Frontal cortex (tissue), 4 donors: ENCODE measurements at places on chromosomes 6 and 20.

- DNase-seq: no peak
These were observed 12.8 kb downstream of the ADNP start for GRCh38 chr20:50918403-50918802.

- no peak for DNase-seq
These were observed 68.1 kb upstream of the RNF146 start for GRCh38 chr6:127198549-127198948.

- DNase-seq: no peak
These were observed 1.3 kb downstream of the BPIFB1 start for GRCh38 chr20:33284284-33284683.

- DNase-seq: no peak
These were observed 56.4 kb downstream of the UQCC1 start for GRCh38 chr20:35355372-35355771.

DNA sequence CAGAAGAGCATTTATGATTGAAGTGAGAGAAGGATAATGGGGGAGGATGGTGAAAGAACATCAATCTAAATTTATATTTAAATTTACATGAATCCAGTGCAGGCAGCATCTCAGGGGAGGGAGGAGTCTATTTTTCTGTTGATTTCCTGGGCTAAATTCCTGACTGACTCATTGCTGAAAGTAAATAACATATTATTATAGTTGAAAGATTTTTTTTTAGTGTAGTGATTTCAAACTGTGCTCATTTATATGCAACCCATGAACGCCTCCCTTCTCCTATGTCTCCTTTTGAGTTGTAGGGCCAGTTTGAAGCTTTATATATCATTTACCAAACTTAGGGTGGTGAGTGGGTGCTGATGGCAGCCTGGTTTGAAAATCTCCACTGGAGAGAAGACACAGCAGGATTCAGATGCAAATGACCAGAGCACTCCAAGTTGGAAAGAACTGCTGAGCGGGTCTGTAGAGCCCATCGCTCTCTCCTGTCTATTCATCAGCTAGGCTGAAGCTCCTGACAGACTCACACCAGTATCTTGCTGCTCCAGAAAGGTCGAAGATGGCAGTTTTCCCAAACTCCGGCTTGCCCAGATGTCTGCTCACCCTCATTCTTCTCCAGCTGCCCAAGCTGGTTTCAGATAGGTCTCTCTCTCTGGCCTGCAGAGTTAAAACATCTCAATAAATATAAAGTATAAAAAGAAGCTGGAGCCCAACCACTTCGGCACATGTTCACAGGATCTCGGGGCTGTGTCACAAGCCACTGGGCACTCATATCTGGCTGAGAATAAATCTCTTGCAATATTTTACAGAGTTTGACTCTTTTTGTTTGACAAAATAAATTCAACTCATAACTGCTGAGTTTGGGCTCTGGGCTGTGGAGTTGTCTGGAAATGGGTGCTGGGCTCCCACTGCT lies 18.3 kb downstream of the BTN2A1 start:
- DNase-seq: no peak

DNA sequence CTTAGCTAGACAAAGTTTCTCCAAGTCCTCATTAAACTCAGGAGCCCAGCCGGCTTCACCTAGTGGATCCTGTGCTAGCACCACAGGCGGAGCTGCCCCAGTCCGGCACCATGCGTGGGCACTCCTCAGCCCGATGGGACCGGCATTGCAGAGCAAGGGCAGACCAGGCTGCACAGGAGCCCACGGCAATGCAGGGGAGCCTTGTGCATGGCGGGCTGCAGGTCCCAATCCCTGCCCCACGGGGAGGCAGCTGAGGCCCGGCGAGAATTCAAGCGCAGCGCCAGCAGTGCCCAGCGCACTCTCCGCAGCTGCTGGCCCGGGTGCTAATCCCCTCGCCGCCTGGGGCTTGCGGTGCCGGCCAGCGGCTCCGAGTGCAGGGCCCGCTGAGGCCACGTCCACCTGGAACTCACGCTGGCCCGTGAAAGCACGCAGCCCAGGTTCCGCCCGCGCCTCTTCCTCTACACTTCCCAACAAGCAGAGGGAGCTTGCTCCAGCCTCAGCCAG lies 292.3 kb upstream of the EYS start:
- DNase-seq: no peak

DNA sequence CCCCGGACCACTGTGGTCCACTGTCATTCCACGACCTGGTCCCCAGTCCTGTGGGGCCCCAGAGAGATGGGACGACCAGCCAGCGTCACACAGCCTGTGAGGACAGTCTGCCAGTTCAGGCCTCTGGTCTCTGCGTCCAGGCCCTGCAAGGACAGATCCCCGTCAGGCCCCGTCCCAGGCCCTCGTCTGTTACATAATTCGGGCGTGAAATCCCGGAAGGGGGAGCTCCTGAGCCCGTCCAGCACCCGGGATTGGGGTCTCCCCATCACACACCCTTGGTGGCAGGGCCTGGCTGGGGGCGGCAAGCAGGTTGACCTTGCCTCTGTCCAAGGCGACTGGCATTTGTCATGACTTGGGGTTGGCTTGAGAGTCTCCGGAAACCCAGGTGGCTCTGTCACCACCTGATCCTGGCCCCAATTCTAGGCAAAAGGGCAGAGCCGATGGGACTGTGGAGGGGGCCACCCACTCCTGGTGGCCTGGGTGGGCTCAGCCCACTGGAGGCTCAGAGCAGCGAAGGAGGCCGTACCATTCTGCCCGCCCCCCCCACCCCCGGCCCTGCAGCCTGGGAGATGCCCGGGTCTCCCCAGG lies 73.8 kb upstream of the GATA5 start:
- no peak for DNase-seq

DNA sequence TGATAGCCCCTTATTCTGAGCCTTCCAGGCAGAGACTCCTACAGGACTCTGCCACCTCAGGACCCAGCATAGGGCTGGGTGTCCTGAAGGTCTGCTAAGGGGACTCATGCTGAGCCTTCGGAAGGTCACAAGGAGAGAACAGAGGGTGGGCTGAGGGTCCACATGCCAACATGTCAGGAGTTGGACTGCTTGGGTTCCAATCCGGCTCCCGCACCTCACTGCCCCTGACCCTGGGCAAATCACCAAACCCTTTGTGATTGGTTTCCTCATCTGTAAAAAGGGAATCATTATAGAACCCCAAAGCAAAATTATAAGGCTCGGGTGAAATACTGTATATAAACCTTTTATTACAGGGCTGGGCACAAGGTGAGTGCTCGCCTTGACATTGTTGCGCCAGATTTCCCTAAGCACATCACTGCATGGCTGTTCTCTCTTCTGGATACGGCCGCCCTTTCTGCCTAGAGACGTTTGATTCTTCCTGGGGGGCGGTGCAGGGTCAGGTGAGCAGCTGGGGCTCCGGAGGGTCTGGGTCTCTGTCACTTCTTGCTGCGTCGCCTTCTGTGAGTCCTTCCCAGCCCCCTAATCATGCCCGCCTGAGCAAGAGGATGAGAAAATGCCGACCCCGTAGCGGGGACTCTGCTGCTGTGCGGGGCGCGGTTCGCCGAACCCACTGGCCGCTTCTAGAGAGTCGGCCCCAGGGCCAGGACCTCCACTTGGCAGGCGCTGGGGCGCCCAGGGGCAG lies 90.5 kb upstream of the EPB41L1 start:
- DNase-seq: no peak

DNA sequence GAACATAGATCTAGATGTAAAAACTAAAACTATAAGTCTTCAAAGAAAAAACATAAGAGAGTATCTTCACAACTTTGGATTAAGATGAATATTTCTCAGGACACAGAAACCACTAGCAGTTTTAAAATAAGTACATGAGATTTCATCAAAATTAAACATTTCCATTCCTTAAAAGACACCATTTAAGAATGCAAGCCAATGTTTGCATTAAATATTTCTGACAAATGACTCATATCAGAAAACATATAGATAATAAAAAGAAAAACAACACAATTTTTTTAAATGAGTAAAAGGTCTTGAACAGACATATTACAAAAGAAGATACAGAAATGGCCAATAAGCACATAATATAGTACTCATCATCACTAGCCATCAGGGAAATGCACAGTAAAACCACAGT lies 59.7 kb downstream of the COL21A1 start:
- no peak for DNase-seq

- DNase-seq: no peak
These were observed 655.7 kb upstream of the MAP3K7 start for GRCh38 chr6:91242614-91242949.

DNA sequence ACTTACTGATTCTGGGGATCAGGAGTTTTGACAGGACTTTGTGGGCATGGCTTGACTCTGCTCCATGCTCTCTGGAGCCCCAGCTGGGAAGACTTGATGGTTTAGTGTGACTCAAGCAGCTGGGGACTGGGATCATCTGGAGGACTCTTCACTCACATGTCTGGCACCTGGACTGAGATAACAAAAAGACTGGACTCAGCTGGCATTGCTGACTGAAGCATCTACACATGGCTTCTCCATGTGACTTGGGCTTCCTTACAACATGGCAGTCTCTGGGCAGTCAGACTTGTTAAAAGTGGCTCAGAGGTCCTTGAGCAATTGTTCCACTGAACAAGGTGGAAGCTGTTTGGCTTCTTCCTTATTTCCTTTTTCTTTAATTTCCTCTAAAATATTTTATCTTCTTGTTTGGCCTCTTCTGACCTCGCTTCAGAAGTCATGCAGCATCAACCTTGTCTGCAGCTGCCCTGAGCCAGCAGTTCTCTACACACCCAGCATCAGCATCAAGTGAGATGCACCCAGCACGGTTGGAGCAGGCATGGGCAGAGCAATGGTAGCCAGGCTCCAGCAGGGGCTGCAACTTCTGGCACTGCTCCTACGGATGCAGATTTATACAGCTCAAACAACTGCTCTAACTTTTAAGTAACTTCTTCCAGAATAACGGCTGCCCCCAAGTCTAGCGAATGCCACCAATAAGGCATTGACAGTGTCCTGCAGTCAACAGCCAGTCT lies 5.6 kb upstream of the HM13 start:
- no peak for DNase-seq

GRCh38 chr20:906703-907270 lies 9.3 kb downstream of the ANGPT4 start:
- no peak for DNase-seq

GRCh38 chr6:163008186-163008585 lies 280.4 kb downstream of the PACRG start:
- DNase-seq: no peak

DNA sequence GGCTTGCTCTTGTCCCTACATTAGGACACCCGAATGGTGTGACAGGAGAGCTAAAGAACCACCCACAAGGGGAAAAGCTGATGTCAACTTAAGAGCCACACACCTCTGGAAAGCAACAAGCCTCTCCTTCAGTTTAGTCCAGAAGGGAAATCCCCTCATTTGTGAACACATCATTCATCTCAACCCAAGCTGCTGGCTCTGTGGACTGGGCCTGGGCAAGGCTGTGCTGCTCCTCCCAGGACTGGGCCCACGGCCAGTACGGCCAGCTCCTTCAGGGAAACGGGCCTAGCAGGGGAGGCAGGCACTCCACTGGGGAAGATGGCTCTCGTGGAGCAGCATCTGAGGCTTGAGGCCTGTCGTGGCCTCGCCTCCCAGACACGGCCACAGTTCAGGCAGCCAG lies 12.8 kb upstream of the SLC4A11 start:
- no peak for DNase-seq

GRCh38 chr20:39036851-39037250 lies 74.7 kb downstream of the DHX35 start:
- no peak for DNase-seq

DNA sequence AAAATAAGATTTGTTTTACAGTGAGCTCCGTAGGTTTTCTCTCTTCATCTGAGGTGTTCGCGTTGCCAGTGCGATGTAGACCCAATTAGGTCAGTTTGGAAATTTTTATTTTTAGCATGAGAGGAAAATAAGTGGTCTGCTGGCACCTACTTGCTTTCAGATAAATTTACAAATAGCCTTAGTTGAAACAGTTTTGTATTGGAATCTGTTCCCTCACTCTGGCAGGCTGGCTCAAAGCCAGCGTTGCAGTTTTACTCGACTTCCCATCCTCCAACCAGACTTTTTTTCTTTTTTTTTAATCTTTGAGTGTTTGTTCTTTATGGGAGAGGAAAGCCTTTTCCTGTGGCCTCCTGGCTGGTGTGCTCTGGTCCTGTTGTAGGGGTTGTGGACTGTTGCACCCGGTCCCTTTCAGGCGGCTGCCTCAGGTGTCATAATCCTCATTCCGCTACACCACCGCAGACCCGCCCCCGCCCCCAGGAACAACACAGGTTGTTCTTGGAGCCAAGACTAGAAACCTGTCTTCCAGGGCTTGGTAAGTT lies 46.7 kb downstream of the TIAM2 start:
- no peak for DNase-seq

GRCh38 chr20:8647961-8648441 lies 420.9 kb upstream of the PLCB4 start:
- DNase-seq: no peak

GRCh38 chr20:56842056-56842455 lies 212.9 kb downstream of the TFAP2C start:
- no peak for DNase-seq

GRCh38 chr20:13283869-13284829 lies 63.1 kb downstream of the ISM1 start:
- no peak for DNase-seq

GRCh38 chr6:53811082-53811481 lies 16.3 kb downstream of the LRRC1 start:
- DNase-seq: no peak

DNA sequence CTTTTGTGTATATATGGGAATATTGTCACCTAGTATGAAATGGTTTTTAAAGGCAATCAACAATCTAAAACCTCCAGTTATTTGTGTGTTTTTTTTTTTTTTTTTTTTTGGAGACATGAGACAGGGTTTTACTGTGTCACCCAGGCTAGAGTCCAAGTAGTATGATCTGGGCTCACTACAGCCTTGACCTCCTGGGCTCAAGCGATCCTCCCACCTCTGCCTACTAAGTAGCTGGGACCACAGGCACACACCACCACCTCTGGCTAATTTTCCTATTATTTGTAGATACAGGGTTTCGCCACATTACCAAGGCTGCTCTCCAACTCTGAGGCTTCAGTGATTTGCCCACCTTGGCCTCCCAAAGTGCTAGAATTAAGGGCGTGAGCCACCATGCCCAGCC lies 349.9 kb downstream of the UTRN start:
- no peak for DNase-seq

DNA sequence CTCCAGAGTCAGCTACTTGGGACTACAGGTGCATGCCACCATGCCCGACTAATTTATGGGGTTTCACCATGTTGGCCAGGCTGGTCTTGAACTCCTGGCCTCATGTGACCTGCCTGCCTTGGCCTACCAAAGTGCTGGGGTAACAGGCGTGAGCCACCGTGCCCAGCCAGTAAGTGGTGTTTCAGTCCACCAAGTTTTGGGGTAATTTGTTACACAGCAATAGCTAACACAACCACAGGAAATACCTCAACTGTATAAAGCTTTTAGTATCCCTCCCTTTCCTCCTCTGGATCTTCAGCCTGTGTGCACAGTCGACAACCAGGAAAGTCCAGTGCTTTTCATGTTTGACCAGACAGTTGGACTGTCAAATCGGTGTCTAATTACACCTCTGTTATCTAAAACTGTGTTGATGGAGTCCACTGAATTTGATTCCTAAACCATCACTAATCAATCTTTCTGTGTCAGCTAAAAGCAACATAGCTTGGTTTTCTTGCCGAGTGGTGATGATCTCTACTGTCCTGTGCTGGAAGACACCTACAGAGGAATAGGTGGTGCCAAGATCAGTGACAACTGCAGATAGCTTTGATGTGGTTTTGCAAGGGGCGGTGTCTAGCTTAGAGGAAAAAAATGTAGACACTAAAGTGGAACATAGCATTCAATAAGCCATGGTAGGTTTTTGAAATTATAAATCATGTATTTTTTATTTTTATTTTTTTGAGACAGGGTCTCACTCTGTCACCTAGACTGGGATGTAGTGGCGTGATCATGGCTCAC lies 22.2 kb upstream of the ZBTB2 start:
- DNase-seq: no peak
